Activated CD8-positive, alpha-beta T cell treated with anti-CD3 and anti-CD28 coated beads, Interleukin-2, amount 10 ng/mL, durations not matched to agents 7 days and 5 days (primary cell): ENCODE measurements at places on chromosomes 11 and 22.

- no peak overlapping the region for H3K4me3 ChIP-seq
- no peaks in the 10 kb centered on the region for H3K27me3 ChIP-seq
- no peak for DNase-seq
- no peak overlapping the region for H3K27ac ChIP-seq
- H3K36me3 ChIP-seq: peaks cover 3% of the 10 kb centered on the region
Observed at GRCh38 chr22:42960531-42961399, 54.2 kb downstream of the PACSIN2 start.

DNA sequence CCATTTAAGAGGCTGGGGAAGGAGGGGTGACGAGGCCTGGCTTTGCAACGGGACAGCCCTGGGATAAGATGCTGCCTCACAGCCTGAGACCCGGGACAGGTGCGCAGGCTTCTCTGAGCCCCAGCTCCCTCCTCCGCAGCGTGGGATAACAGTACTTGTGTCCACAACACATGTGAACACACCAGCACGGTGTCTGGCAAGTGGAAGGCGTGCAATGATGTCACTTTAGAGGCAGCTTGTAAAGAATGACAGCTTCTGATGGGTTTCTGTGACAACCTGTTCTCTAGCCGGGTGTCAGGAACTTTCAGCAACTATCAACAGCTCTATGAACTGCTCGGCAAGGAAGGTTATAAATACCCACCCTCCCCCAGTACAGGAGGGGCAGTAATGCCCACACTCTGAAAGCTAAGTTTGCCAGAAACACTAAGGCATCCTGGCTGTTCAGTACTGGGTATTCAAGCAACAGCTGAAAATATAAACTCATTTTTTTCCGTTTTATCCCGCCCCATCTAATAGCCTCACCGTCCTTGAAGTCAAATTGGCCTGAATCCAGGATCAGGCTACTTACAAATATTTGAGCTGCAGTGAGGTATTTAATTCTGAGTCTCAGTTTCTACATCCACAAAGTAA lies 59.7 kb downstream of the MYH9 start:
- H3K27ac ChIP-seq: peak overlapping the region; percentile 99
- peaks cover 74% of the 10 kb centered on the region for H3K4me1 ChIP-seq
- no peak for DNase-seq
- H3K36me3 ChIP-seq: peaks cover 93% of the 10 kb centered on the region
- no peaks in the 10 kb centered on the region for H3K27me3 ChIP-seq
- peak overlapping the region; percentile 85 for H3K4me3 ChIP-seq

DNA sequence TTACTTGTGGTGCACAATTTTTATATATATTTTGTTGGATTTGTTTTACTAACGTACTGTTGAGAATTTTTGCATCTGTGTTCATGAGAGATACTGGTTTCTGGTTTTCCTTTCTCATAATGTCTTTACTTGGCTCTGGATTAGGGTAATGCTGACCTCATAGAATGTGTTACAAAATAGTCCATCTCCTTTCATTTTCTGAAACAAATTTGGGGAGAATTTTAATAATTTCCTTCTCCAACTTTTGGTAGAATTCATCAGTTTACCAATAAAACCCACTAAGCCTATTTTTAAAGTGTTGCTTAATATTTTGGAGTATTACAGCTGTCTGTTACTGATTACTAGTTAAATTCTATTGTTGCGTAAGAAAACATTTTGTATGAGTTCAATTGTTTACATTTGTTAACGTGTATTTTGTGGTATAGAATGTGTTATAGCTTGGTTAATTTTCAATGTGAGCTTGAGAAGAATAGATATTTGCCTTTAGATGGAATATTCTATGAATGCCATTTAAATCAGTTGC lies 11.5 kb downstream of the TRIM22 start:
- H3K27ac ChIP-seq: peak overlapping the region; percentile 28
- no peaks in the 10 kb centered on the region for H3K27me3 ChIP-seq

- peaks cover 29% of the 10 kb centered on the region for H3K27me3 ChIP-seq
- DNase-seq: no peak
- no peak overlapping the region for H3K27ac ChIP-seq
- H3K4me1 ChIP-seq: peaks cover 21% of the 10 kb centered on the region
- no peak overlapping the region for H3K4me3 ChIP-seq
Observed at GRCh38 chr11:121236115-121237001, 56.2 kb upstream of the SC5D start.

GRCh38 chr11:76588455-76589325 lies 81.9 kb downstream of the LRRC32 start:
- H3K27me3 ChIP-seq: no peaks in the 10 kb centered on the region
- no peak overlapping the region for H3K4me3 ChIP-seq
- H3K27ac ChIP-seq: peak overlapping the region; percentile 89
- DNase-seq: peak; percentile 80

GRCh38 chr22:40055143-40055883 lies 60.6 kb downstream of the FAM83F start:
- H3K4me3 ChIP-seq: peak overlapping the region; percentile 55
- peak overlapping the region; percentile 92 for H3K27ac ChIP-seq
- no peaks in the 10 kb centered on the region for H3K27me3 ChIP-seq
- DNase-seq: peak; percentile 46

- peaks cover 25% of the 10 kb centered on the region for H3K4me1 ChIP-seq
- no peak overlapping the region for H3K27ac ChIP-seq
- peaks cover 30% of the 10 kb centered on the region for H3K27me3 ChIP-seq
Observed at GRCh38 chr22:42371099-42371498, 61.1 kb downstream of the NFAM1 start.

DNA sequence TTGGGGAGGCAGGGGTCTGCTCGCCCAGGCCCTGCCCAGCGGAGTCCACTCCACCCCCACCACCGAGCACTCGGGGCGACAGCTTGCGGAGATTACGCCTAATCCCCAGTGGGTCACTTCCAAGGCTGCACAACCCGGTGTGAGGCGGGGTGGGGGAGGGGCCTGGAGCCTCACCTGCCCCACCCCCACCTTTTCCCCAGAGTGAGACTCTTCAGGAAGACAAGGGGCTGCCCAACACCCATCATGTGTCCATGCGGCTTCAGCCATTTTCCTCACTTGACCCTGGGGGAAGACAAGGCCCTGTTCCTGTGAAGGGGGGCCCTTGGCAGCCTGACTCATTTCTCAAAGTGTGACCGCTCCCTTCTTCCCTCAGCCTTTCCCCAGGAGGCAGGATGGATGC lies 12.5 kb downstream of the SYNGR1 start:
- no peaks in the 10 kb centered on the region for H3K27me3 ChIP-seq
- no peaks in the 10 kb centered on the region for H3K36me3 ChIP-seq
- no peak overlapping the region for H3K4me3 ChIP-seq
- no peak for DNase-seq
- peaks cover 4% of the 10 kb centered on the region for H3K4me1 ChIP-seq
- no peak overlapping the region for H3K27ac ChIP-seq

GRCh38 chr11:125626288-125626950 lies 1.5 kb downstream of the CHEK1 start:
- H3K4me3 ChIP-seq: peak overlapping the region; percentile 90
- H3K27ac ChIP-seq: peak overlapping the region; percentile 97
- peaks cover 31% of the 10 kb centered on the region for H3K4me1 ChIP-seq
- H3K27me3 ChIP-seq: no peaks in the 10 kb centered on the region
- H3K36me3 ChIP-seq: peaks cover 48% of the 10 kb centered on the region

DNA sequence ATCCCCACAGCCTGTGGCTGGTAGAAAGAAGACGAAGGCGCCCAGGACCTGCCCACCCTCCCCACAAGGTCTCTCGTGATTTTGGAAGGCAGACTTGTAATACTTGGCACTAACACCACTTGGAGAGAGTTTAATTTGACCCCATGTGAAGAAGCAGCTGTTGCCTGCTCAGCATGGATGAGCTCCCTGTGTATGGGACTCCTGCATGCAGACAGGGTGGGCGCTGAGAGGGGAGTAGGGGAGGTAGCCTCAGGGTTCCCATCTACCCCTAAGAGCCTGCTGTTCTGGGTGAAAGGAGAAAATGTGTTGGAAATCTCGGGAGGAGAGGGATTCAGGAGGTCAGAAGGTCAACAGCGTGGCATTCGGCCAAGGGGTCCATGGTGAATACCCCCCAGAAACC lies 625.9 kb downstream of the TBC1D22A start:
- H3K36me3 ChIP-seq: no peaks in the 10 kb centered on the region
- no peaks in the 10 kb centered on the region for H3K27me3 ChIP-seq
- DNase-seq: no peak
- H3K4me1 ChIP-seq: no peaks in the 10 kb centered on the region
- H3K27ac ChIP-seq: no peak overlapping the region
- H3K4me3 ChIP-seq: no peak overlapping the region

GRCh38 chr11:66240781-66241136 lies 27.7 kb upstream of the RAB1B start:
- H3K27me3 ChIP-seq: no peaks in the 10 kb centered on the region
- H3K4me3 ChIP-seq: no peak overlapping the region
- peaks cover 35% of the 10 kb centered on the region for H3K36me3 ChIP-seq
- no peak for DNase-seq

GRCh38 chr22:43928468-43928867 lies 4.9 kb downstream of the PNPLA3 start:
- no peak overlapping the region for H3K4me3 ChIP-seq
- DNase-seq: no peak
- H3K36me3 ChIP-seq: no peaks in the 10 kb centered on the region
- H3K27me3 ChIP-seq: peaks cover 18% of the 10 kb centered on the region
- no peak overlapping the region for H3K27ac ChIP-seq

DNA sequence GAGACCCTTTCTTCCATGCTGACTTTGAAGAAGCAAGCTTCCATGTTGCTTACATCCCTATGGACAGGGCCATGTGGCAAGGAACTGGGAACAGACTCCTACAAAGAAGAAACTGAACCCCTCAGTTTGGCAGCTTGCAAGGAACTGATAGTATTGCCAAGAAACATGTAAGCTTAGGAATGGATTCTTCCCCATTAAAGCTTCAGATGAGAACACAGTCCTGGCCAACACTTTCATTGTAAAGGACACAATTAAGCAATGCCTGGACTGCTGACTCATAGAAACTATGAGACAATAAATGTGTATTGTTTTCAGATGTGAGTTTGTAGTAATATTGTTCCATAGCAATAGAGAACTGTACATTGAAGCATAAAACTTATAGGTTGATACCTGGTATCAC lies 82.4 kb downstream of the AASDHPPT start:
- H3K27me3 ChIP-seq: no peaks in the 10 kb centered on the region
- H3K27ac ChIP-seq: no peak overlapping the region
- peaks cover 4% of the 10 kb centered on the region for H3K4me1 ChIP-seq
- no peak overlapping the region for H3K4me3 ChIP-seq
- no peak for DNase-seq

DNA sequence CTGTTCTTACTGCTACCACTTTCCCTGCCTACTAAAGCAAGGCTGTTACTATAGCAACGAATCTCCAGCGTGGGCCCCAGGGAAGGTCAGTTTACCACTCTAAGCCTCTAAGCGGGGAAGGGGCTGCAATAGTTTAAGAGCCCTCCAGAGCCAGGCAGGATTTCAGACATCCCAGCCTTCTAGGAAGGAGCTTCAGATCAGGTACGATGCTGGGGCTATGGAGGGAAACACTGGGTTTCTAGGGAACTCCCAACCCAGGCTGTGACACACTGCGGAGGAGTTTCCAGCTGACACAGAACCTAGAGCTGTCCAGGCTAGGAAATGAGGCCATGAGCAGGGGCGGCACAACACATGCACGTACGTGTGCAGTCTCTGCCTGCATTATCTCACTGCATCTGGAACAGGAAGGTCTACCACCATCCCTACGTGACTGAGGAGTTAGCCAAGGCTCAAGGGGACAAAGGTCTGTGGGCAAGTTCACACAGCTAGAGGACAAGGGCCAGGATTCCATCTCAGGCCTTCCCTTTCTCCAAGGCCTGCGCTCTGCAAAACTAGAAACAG lies 20.4 kb downstream of the HPS4 start:
- no peak overlapping the region for H3K27ac ChIP-seq
- DNase-seq: no peak
- H3K4me1 ChIP-seq: no peaks in the 10 kb centered on the region
- no peak overlapping the region for H3K4me3 ChIP-seq
- H3K27me3 ChIP-seq: no peaks in the 10 kb centered on the region
- peaks cover 35% of the 10 kb centered on the region for H3K36me3 ChIP-seq

DNA sequence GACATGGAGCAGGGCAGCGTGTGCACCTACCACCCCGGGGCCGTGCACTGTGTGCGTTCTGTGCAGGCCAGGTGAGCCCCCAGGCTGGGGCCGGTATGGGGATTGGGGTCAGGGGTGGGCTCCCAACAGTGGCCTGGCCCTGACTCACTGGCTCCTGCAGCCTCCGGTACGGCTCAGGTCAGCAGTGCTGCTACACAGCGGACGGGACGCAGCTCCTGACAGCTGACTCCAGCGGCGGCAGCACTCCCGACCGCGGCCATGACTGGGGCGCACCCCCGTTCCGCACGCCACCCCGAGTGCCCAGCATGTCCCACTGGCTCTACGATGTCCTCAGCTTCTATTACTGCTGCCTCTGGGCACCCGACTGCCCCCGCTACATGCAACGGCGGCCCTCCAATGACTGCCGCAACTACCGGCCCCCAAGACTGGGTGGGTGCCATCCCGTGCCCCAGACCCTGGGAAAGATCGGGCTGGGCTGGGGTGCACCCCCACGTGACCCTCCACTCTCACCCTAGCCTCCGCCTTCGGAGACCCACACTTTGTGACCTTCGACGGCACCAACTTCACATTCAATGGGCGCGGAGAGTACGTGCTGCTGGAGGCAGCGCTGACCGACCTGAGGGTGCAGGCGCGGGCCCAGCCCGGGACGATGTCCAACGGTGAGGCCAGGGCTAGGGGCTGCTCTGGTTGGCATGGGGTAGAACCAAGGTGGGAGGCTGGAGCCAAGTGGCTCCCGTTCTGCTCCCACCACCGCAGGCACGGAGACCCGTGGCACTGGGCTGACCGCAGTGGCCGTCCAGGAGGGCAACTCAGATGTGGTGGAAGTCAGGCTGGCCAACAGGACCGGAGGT lies 4.4 kb downstream of the SUSD2 start:
- H3K27ac ChIP-seq: no peak overlapping the region
- no peak for DNase-seq
- peaks cover 8% of the 10 kb centered on the region for H3K4me1 ChIP-seq
- no peak overlapping the region for H3K4me3 ChIP-seq

- H3K4me1 ChIP-seq: no peaks in the 10 kb centered on the region
- no peak overlapping the region for H3K4me3 ChIP-seq
- no peak overlapping the region for H3K27ac ChIP-seq
Observed at GRCh38 chr22:44215287-44215686, 34.6 kb downstream of the PARVG start.

GRCh38 chr11:20444535-20444934 lies 57.0 kb downstream of the PRMT3 start:
- DNase-seq: no peak
- peaks cover 3% of the 10 kb centered on the region for H3K4me1 ChIP-seq
- no peak overlapping the region for H3K27ac ChIP-seq
- no peak overlapping the region for H3K4me3 ChIP-seq
- no peaks in the 10 kb centered on the region for H3K27me3 ChIP-seq
